ENCODE measurements at places on chromosomes 7 and 10. TPM values are rescaled to one million over a fixed set of nuclear protein-coding genes. Genes with fewer than 3 reads are reported as not detected.

The SPDYE2B gene
- not detected for total RNA-seq

The METTL2B gene
- 29.2 TPM for total RNA-seq

The ADIRF gene
- 0.49 TPM for total RNA-seq

The NRBF2 gene
- total RNA-seq = 18.0 TPM

The PGAM2 gene
- total RNA-seq = 0.78 TPM

The APBB1IP gene
- 6.4 TPM for total RNA-seq

The AKR1C1 gene
- 14.2 TPM for total RNA-seq

The KIAA1217 gene
- total RNA-seq = 8.2 TPM

The PLA2G12B gene
- not detected for total RNA-seq

The LRRC18 gene
- not detected for total RNA-seq

The CYCS gene
- 195 TPM for total RNA-seq

Data from RPMI7951 (cell line).